Pancreas (tissue), 10 donors: ENCODE measurements at places on chromosomes 12 and 14. TPM values are rescaled to one million over a fixed set of nuclear protein-coding genes. Genes with fewer than 3 reads are reported as not detected.

KRT78 gene
- not detected for total RNA-seq

PPP2R5C gene
- 65.2 TPM for total RNA-seq

VWF gene
- 28.2 TPM for total RNA-seq

HPD gene
- total RNA-seq = 3.0 TPM

USP15 gene
- 31.6 TPM for total RNA-seq

GRCh38 chr12:124862768-124863415, 772 bp downstream of the SCARB1 start:
- no peaks in the 10 kb centered on the region for H3K36me3 ChIP-seq
- H3K27ac ChIP-seq = peak overlapping the region; percentile 33
- H3K27me3 ChIP-seq = no peaks in the 10 kb centered on the region

GRCh38 chr12:114167431-114167830, 201.3 kb upstream of the RBM19 start:
- no peak overlapping the region for H3K27ac ChIP-seq
- no peaks in the 10 kb centered on the region for H3K36me3 ChIP-seq
- no peak for DNase-seq
- no peaks in the 10 kb centered on the region for H3K4me1 ChIP-seq

DNA sequence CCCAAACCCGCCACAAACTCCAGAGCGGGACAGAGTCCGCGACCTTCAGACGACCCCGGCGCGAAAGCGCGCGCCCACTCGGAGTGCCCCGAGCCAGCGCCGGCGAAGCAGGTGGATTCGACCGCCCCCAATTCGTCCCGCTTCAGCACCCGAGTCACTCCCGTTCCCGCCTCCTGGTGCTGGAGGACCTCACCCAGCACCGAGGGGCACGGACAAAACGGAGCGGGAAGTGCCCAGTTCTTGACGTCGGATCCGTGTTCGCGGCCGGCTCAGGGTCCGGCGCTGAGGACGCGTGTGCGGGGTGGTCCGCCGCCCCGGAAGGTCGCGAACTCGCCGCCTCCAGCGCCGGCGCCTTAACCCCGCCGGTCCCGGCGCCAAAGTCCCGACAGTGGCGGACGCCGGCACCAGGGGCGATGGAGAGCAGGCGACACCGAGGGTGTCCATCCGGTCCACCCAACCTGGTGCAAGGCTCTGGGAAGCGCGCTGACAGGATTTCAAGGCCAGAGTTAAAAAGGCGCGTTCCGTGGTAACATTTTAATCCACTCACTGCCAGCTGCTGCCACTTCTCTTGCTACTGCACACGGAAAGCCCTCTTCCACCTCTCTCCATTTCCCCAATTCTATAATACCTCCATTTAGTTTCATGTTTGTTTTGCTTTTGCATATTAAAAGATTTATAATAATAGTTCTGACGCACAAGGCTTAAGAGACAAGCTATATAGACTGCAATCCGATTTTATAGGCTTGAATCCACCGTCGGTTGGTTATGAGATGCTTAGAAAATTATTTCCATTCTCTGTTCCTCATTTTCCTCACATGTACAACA, 240.0 kb upstream of the CPNE8 start:
- no peaks in the 10 kb centered on the region for H3K36me3 ChIP-seq
- peak overlapping the region; percentile 23 for H3K4me3 ChIP-seq
- peak overlapping the region; percentile 22 for H3K27ac ChIP-seq
- peak; percentile 74 for DNase-seq

DNA sequence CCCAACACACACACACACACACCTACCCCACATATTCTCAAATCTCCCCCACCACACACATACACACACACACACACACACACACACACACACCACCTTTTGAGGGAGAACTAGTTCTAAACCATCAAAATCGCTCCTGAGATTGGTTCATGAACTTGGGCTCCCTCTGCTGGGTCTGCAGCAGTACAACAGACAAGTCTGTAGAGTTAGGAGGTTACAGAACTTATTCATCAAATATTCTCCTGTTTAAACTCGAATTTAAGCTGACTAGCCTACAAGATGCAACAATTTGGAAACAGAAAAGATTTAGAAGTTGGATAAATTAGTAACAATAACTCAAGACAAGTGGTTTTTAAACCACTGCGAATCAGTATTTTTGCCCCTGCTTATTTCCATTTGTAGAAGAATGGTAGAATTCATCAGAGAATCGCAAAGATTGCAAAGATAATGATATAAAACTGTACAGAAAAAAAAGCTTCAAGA, 136.4 kb upstream of the USP15 start:
- no peaks in the 10 kb centered on the region for H3K27me3 ChIP-seq
- DNase-seq = peak; percentile 19
- no peaks in the 10 kb centered on the region for H3K4me1 ChIP-seq
- no peak overlapping the region for H3K27ac ChIP-seq
- no peaks in the 10 kb centered on the region for H3K36me3 ChIP-seq
- H3K4me3 ChIP-seq = no peak overlapping the region

DNA sequence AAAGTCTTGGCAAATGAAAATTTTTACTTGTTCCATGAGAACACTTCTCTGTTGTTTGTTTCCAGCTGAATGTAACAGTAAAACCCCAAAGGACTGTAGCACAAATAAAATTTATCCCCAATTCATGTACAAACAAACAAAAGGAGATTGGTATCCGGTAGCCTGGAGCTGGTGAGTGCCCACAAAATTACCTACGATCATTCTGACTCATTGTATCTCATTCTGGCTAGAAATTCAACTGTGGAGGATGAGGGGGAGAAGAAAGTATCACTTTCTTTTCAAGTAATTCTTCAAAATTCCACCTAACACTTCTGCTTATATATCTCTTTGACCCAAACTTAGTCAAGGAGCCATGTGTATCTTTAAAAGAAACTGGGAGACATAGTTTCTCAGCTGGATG, 268.5 kb downstream of the ALG10B start:
- no peaks in the 10 kb centered on the region for H3K4me1 ChIP-seq
- H3K27me3 ChIP-seq = no peaks in the 10 kb centered on the region
- no peak overlapping the region for H3K27ac ChIP-seq
- DNase-seq = no peak

GRCh38 chr14:79051742-79052141, 881.6 kb downstream of the NRXN3 start:
- DNase-seq = no peak
- H3K36me3 ChIP-seq = no peaks in the 10 kb centered on the region
- peaks cover 7% of the 10 kb centered on the region for H3K4me1 ChIP-seq
- H3K4me3 ChIP-seq = no peak overlapping the region
- no peaks in the 10 kb centered on the region for H3K27me3 ChIP-seq
- no peak overlapping the region for H3K27ac ChIP-seq

GRCh38 chr12:88646824-88647223, 66.6 kb upstream of the KITLG start:
- H3K27ac ChIP-seq = no peak overlapping the region
- no peaks in the 10 kb centered on the region for H3K4me1 ChIP-seq
- H3K4me3 ChIP-seq = no peak overlapping the region
- no peak for DNase-seq
- H3K27me3 ChIP-seq = no peaks in the 10 kb centered on the region
- H3K36me3 ChIP-seq = no peaks in the 10 kb centered on the region

DNA sequence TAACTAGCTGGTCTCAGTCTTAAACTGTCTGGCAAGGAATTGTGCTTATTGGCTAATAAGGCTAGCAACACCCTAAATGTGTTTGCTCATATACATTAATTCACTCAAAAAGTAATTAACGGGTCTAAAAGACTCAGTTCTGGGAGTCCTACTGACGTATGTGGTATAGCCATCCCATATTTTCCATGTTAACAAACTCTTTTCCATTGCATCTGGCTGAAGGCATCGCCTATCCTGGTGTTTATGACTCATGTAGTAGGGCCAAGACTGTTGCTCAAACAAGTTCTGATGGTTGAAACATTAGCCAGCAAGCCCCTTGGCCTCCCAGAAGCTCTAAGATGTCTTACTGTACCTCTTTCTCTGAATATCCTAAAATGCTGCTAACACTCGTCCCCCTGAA, 98.5 kb downstream of the PHLDA1 start:
- H3K27me3 ChIP-seq = no peaks in the 10 kb centered on the region
- H3K4me3 ChIP-seq = no peak overlapping the region
- DNase-seq = no peak
- H3K4me1 ChIP-seq = peaks cover 16% of the 10 kb centered on the region
- H3K27ac ChIP-seq = no peak overlapping the region
- no peaks in the 10 kb centered on the region for H3K36me3 ChIP-seq

DNA sequence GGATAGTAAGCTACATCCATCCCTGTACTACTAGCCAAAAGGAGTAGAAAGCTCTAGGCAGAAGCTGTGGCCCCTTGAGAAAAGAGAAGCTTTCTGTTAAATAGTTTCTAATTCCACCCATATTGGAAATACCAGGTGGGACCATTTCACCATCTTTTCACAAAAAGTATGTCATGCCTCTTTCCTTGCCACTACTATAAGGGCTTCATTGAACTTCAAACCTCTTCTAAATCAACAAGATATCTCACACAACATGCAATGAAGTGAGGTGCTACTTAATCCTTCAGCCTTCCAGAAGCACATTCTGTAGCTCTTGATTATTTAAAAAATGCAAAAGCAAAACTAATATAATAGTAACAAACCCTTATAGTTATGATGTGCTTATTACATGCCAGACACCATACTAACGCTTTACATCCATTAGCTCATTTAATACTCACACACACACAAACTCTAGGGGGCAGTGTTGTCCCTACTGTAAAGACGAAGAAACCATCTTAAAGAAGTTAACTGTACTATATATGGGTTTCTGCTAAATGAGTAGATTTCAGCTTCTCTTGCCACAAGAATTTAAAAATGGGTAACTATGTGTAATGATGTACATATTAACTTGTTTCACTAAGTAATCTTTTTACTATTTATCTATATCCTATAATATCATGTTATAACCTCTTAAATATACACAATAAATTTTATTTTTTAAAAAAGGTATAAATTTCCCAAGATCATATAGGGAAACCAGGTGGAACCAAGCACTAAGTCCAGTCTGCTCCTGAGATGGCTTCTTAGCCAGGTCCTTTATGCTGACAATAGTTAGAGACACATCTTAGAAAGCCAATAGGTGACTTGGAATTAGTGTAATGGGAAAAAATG, 124.4 kb downstream of the RPS29 start:
- H3K4me1 ChIP-seq = no peaks in the 10 kb centered on the region
- H3K27ac ChIP-seq = no peak overlapping the region
- H3K27me3 ChIP-seq = no peaks in the 10 kb centered on the region
- no peaks in the 10 kb centered on the region for H3K36me3 ChIP-seq
- H3K4me3 ChIP-seq = no peak overlapping the region
- no peak for DNase-seq

- no peaks in the 10 kb centered on the region for H3K4me1 ChIP-seq
- H3K27ac ChIP-seq = no peak overlapping the region
- H3K4me3 ChIP-seq = no peak overlapping the region
- DNase-seq = no peak
- no peaks in the 10 kb centered on the region for H3K27me3 ChIP-seq
- no peaks in the 10 kb centered on the region for H3K36me3 ChIP-seq
Observed at GRCh38 chr12:93714382-93714781, 37.2 kb downstream of the CRADD start.

DNA sequence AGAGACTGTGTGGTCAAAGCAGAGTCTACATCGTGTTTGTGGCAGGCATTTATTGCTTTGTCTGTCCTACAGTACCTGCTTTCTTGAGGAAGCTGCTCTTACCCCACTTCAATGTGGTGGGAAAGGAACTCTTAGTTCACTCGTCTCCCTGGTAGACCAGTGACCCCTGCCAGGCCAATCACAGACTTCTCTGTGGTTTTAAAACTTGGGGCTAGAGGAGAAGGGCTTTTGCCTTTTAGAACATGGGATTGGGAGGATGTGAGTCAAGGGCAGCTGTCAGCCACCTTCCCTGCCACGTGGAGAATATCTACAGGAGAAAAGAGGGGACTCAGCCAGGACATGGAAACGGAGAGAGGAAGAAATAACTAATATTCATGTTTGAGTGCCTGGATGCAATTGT, 36.8 kb upstream of the TMED10 start:
- no peaks in the 10 kb centered on the region for H3K36me3 ChIP-seq
- no peaks in the 10 kb centered on the region for H3K27me3 ChIP-seq
- H3K4me3 ChIP-seq = no peak overlapping the region
- H3K27ac ChIP-seq = no peak overlapping the region
- no peak for DNase-seq

DNA sequence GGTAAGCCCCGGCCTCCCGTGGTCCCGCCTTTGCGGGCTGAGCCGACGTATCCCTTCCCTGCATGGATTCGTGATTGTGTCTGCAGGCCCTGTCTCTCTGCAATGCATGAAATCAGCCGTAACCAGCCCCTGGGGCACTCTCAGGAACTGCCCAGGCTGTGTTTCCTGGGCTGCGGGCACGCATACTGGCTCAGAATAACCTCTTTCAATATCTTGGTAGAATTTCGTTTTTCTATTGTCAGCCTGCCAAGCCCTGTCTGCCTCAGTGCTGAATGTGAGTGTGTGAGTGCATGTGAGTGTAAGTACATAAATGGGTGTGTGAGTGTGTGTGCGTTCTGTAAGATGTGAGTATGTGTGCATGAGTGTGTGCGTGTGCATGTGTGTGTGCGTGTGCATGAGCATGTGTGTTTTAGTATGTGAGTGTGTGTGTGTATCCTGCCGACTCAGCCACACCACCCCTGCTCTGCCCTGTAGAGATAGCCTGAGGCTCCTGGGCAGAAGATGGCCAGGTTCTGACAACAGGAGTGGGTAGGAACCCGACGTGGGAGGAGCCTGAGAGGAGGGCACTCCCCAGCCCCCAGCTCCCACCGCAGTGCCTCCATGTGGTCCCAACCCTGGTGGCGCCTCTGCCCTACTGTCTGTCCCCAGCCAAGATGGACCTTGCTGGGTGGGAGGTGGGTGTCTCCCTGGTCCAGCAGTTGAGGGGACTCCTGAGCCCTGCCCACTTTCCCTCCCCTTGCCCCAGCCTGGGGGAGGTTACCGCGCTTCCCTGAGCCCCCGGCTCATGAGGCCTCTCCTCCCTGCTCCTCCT, 268.8 kb downstream of the ADGRD1 start:
- no peaks in the 10 kb centered on the region for H3K4me1 ChIP-seq
- H3K27me3 ChIP-seq = no peaks in the 10 kb centered on the region
- no peaks in the 10 kb centered on the region for H3K36me3 ChIP-seq
- H3K27ac ChIP-seq = no peak overlapping the region
- no peak for DNase-seq
- no peak overlapping the region for H3K4me3 ChIP-seq

DNA sequence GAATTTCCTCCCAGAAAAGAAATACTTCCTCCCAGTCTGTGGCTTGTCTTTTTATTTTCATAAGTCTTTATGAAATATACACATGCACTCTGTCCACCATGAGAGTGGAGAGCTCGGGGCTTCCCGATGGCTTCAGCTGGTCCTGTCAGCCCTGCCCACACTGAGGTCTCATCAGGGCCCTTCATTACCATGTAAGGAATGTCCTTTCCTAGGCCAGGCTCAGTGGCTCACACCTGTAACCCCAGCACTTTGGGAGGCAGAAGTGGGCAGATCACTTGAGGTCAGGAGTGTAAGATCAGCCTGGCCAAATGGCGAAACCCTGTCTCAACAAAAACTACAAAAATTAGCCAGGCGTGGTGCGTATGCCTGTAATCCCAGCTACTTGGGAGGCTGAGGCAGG, 77.0 kb downstream of the CPSF2 start:
- H3K4me3 ChIP-seq = no peak overlapping the region
- no peak overlapping the region for H3K27ac ChIP-seq
- no peaks in the 10 kb centered on the region for H3K36me3 ChIP-seq
